ENCODE measurements at places on chromosomes 5 and 9.

DNA sequence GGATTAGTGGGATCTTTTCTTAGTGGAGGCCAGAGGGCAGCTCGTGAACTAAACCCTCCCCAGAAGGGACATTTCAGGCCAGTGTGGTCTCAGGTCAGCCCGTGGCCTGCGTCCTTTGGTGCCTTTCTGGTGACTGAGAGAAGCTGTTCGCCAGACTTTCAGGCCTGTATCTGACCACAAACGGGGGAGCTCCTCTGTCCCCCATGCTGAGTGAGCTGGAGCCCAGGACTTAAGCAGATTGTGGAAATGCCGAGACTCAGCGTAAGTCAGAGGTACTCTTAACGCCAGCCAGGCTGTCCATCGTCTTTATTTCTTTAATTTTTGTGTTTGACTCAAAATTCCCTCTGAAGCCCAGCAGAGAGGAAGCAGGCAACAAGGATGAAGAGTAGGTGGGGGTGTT lies 54.8 kb upstream of the NCS1 start:
- no peak for DNase-seq

GRCh38 chr9:127614961-127615360 lies 2.9 kb downstream of the STXBP1 start:
- DNase-seq, result no peak

DNA sequence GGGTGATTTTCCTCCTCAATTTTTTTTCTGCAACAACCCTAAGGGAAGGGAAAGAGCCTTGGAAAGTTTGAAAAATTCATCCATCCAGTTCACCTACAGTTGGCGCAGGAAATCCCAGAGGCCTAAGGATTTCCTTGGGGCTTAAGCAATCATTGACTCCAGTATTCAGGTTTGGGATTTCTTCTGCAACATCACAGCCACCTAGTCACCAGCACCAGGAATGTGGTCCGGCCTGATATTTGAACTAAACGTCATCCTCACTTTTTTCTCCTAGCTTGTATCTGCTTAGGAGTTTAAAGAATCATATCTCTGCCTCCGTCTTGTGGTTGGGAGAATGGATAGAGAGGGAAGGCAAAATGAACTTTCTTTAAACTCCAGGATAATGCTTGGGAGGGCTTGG lies 20.2 kb upstream of the TLE4 start:
- no peak for DNase-seq

GRCh38 chr9:116387934-116388698 lies 234.5 kb downstream of the PAPPA start:
- no peak for DNase-seq

GRCh38 chr9:131562032-131562959 lies 17.0 kb downstream of the PRRT1B start:
- DNase-seq, result no peak

- no peak for DNase-seq
These were observed 30.0 kb upstream of the TENT4A start for GRCh38 chr5:6683241-6683640.

DNA sequence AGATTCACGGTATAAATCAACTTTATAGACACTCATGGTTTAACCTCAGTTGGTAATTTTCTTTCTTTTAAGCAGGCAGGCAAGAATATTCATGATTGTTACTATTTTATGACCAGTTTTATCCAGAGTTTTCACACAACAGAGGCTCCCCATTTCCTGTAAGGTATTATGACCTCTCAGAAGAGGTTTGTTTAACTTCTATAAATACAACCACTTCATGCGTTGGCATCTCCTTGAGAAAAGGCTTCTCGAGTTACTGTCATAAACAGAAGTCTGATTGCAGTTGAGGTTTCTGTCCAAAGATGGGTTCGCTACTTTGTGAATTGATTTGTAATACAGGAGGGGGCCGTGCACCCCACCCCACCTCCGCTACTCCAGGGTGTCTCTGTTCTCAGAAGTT lies 55.3 kb downstream of the ENTREP1 start:
- DNase-seq, result no peak

DNA sequence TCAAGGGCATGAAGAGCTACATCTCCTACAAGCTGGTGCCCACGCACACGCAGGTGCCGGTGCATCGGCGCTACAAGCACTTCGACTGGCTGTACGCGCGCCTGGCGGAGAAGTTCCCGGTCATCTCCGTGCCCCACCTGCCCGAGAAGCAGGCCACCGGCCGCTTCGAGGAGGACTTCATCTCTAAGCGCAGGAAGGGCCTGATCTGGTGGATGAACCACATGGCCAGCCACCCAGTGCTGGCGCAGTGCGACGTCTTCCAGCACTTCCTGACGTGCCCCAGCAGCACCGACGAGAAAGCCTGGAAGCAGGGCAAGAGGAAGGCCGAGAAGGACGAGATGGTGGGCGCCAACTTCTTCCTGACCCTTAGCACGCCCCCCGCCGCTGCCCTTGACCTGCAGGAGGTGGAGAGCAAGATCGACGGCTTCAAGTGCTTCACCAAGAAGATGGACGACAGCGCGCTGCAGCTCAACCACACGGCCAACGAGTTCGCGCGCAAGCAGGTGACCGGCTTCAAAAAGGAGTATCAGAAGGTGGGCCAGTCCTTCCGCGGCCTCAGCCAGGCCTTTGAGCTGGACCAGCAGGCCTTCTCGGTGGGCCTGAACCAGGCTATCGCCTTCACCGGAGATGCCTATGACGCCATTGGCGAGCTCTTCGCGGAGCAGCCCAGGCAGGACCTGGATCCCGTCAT lies 1.4 kb downstream of the SNX18 start:
- no peak for DNase-seq

DNA sequence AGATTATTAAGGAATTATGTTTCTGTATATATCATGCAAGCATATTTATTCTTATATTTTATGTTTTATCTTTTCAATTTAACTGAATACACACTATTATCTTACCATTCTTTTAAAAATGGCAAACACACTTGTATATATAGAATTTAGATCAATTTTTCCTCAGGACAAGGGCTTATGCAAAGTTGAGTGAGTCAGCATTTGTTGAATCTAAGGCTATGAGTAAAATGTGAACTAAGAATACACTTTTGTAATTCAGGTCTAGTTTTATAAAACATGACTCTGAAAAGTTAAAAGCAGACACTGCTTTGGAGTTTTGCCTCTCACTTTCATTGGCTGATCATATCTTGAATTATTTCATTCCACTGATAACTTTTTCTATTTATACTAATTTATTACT lies 127.8 kb downstream of the FOCAD start:
- DNase-seq, result no peak

GRCh38 chr9:37236822-37237221 lies 116.4 kb downstream of the ZCCHC7 start:
- DNase-seq, result no peak

DNA sequence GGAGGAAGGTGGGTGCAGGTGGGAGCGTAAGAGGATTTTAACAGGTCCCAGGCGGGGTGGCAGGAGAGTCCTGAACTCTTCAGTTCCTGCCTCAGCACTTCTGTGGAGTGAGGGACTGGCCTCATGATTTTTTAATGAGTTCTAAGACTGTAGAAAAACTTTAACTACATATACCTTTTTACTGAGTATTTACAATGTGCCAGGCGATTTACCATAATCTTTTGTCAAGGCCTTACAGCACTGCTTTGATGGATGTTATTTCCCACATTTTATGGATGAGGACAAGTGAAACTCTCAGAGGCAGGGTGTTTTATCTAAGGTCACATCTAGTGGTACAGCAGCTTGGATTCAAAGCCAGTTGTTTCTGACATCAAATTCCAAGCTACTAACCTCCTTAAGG lies 99.5 kb downstream of the PJA2 start:
- no peak for DNase-seq

GRCh38 chr5:143361438-143361837 lies 42.0 kb downstream of the NR3C1 start:
- no peak for DNase-seq

DNA sequence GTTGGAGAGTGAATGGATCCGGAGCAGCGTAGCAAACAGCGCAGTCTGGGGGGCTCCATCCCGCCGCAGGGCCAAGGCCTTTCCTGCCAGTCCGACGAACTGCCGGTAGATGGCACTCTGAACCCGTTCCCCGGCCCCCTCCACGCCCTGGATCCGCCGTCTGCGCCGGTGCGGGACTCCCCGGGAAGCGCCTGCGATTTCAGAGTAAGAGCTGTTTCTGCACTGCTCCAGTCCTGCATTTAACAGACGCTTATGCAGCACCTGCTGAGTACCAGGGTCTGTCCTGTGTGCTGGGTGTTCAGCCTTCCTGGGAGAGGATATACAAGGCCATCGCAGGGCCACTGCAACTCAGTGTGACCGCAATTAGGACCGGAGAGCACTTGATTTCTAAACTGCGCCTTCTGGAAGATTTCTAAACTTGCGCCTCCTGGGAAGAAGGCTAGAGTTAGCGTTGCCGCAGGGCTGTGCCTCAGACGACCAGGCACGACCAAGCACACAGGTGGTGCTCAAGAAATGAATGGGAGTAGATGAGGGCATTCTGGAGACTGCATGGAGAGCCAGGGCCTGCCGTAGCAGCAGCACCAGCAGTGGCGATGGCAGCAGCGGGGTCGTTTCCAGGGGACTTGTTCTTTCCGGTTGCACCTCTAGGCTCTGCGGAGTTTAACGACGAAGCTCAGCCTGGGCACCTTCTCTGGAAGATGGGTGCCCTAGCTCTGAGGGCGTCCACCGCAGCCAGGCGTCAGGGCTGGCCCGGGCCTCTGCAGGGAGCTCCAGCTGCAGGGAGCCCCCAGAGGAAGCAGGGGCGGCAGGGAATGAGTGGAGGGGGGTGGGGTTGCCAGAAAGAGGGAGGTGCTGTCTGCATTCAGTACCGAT lies 14.3 kb upstream of the TIFAB start:
- DNase-seq, result peak; percentile 43

DNA sequence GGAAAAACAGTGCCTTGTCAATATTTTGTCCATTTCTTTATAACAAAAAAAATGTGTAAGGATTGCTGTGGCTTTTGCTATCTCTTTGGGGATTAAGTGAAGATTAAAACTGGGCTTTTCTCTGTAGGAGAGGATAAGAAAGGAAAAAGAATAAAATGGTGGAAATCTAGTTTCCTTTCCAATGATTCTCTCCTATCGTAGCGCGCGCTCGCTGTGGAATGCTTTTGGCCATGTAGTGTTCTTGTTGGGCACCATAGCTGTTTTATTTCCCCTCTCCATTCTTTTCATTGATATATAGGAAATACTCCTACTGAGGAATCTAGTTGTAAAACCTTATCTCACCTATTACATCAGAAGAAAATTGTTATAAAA lies 1.5 kb downstream of the STXBP1 start:
- DNase-seq, result no peak

GRCh38 chr5:97528941-97529340 lies 345.9 kb upstream of the RIOK2 start:
- peak; percentile 45 for DNase-seq

GRCh38 chr5:150789943-150790611 lies 11.5 kb downstream of the SMIM3 start:
- DNase-seq, result no peak

DNA sequence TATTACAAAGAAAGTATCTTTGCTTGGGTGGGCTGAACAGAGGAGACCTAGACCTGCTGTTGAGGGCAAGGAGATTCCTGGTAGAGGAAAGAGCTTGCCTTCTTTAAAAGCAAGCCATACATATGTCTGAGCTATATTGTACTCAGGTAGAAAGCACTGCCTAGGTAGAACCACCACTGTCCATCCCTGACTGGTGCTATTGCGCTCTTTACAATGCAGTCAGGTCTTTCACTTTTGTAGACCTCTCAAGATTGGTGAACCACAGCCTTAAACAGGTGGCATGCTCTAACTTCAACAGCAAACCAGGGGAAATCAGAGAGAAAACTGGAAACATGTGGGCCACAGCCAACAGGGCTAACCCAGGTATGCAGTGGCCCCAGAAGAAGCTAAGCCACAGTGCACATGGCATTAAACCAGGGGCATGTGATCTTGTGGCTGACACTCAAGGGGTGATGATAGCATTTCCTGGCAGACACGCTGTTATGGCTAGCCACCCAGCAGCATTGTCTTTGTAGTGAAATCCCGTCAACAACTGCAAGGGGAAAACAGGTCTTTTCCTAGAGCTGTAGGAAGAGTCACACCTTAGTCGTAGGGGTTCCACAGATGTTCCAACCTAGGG lies 253.9 kb upstream of the PCSK5 start:
- DNase-seq, result no peak

GRCh38 chr5:160262151-160263074 lies 33.1 kb downstream of the FABP6 start:
- no peak for DNase-seq

GRCh38 chr9:106868565-106868964 lies 5.6 kb downstream of the ZNF462 start:
- DNase-seq, result no peak
